ENCODE measurements at places on chromosomes 11 and 22. TPM values are rescaled to one million over a fixed set of nuclear protein-coding genes. Genes with fewer than 3 reads are reported as not detected.
A peak's percentile ranks its signal among the peaks of the same experiment; 100 is the strongest.

GRCh38 chr22:35638410-35638809 is 9.8 kb upstream of the APOL6 start:
- DNase-seq = no peak

- DNase-seq = no peak
Measured at GRCh38 chr22:21074102-21074715, 28.5 kb downstream of the LRRC74B start.

The SLC22A12 gene
- polyA plus RNA-seq = not detected

DNA sequence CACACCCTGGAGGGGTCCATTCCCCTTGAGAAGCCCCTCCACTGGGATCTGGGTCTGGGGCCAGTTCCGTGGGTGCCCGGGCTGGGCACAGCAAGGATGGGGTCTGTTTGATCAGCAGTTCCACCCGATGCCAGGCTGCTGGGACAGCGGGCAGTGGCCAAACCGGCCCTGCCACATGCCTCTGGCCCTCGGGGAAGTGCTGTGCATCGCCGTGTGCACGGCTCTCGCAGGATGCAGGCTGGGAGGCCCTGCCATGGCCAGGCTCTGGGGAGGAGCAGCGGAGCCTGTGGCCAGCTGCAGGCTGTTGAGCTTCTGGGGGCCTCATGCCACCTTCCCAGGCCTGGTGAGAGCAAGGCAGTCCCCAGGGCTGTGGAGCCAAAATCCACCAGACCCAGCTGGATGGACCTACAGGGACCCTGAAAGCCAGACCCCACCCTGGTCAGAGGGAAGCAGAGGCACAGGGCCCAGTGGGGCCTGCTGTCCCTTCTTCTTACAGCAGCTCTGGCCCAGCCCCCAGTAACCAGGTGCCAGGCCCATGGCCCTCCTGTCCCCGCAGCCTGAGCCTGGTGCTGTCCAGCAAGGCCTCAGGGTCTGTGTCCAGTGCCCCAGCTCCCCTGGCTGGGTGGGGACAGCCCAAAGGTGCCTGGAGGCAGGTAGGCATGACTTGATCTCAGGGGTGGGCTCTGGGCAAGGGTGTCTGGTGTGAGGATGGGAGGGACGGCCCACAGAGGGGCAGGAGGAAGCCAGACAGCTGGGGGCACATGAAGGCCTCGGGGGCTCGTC is 57.3 kb downstream of the WNT7B start:
- no peak for DNase-seq

- DNase-seq = no peak
Measured at GRCh38 chr11:134543241-134543640, 131.2 kb upstream of the B3GAT1 start.

- no peak for DNase-seq
Measured at GRCh38 chr22:50488886-50489285, 2.2 kb downstream of the MIOX start.

DNA sequence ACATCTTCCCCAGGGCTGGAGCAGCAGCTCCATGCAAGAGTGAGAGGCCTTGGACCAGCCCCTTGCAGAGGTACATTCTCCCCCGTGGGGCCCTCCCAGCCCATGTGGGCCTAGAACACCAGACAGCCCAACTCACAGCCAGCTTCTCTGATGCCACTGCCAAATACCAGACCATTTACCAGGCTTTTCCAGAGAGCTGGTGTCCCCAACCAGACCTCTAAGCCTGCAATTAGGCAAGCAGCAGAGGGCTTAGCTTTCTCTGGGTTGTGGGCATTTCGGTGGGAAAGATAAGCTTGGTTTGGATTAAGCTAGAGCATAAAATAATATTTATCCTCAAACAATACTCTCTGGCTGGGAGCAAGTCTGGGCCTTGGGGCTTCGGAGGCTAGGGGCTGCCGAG is 75.6 kb downstream of the TP53I11 start:
- no peak for DNase-seq

- DNase-seq = no peak
Measured at GRCh38 chr11:44645827-44646226, 80.4 kb downstream of the CD82 start.

GRCh38 chr11:34501949-34502348 is 11.6 kb downstream of the ELF5 start:
- DNase-seq = no peak

DNA sequence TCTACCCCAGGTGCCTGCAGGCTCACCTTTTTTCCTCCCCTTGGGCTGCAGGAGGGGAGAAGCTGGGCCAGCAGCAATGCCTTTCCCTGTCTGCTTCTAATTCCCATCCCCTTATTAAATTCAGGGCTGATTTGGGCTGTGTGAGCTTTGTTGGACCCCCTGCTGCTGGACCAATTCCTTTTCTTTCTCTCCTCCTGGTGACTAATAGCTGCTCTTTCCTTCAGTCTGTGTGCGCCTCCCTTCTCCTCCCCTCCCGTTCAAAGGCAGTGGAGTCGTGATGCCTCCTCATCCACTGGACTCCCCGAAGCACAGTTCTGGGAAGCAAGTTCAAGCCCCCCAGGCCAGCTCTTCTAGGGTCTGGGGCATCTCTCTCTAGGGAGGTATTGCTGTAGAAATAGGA is 567.9 kb upstream of the CADM1 start:
- DNase-seq = no peak

- DNase-seq = peak; percentile 48
Measured at GRCh38 chr11:63738720-63739360, 29.7 kb downstream of the ZFTA start.

The KCNK4 gene
- polyA plus RNA-seq = not detected

- DNase-seq = no peak
Measured at GRCh38 chr22:46725096-46725495, 13.0 kb downstream of the CERK start.

- DNase-seq = no peak
Measured at GRCh38 chr11:1508491-1508891, 21.9 kb upstream of the MOB2 start.

DNA sequence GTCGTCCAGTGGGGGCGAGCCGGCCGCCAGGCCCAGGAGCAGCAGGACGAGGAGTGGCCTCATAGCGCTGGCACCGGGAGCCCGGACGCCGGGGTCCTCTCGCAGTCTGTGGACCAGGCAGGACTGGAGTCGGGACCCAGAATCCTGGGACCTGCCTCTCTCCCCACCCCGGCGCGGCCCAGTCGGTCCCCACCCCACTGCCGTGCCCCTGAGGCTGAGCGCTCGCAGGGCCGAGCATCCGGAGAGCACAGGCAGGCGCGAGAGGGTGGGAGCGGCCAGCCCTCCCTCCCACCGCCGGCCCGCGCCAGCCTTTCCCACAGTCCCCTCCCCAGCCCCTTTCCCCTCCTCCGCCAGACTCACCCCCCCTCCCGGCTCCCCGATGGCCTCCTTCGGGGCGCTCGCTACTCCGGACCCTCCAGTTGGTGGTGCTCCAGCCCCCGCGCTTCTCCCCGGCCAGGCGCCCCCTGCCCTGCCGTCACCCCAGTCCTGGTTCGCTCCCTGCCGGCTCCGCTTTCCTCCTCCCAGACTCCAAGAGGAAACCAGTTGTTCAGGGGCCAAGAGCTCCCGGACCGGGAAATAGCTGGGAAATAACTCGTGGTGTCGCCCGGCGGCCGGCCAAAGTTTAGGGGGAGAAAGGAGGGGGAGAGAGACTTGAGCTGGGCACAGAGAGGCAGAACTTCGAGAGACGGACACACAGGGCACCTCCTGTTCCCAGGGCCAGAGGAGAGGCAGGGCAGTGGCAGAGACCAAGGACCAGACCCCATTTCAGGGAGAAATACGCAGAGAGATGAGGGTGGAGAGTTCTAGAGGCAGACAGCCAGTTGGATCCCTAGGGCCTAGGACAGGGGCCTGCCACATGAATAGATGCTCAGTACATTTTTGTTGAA is at the start of gene C1QTNF5:
C1QTNF5 (minus strand) TSS at position 549 of the 887 bp plus-strand sequence; CDS start at position 63, 486 bp downstream.
- no peak for DNase-seq

The BLID gene
- polyA plus RNA-seq = not detected

DNA sequence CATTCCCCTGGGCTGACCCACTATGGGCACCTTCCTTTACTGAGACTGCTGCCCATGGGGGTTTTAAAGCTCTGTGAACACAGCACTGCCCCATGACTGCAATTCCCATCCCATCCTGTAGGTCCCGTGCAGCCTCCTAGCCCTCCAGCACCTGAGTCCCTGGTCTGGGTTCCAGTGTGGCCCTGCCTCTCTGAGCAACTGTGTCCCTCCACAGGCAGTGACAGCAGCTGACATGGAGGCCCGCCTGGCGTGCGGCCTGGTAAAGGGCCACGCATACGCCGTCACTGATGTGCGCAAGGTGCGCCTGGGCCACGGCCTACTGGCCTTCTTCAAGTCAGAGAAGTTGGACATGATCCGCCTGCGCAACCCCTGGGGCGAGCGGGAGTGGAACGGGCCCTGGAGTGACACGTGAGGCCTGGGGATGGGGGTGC is 12.6 kb downstream of the OMP start:
- DNase-seq = no peak

The GVQW3 gene
- polyA plus RNA-seq = 1.4 TPM

The FGF4 gene
- 0.14 TPM for polyA plus RNA-seq

GRCh38 chr11:79956061-79956460 is 515.2 kb upstream of the TENM4 start:
- no peak for DNase-seq

DNA sequence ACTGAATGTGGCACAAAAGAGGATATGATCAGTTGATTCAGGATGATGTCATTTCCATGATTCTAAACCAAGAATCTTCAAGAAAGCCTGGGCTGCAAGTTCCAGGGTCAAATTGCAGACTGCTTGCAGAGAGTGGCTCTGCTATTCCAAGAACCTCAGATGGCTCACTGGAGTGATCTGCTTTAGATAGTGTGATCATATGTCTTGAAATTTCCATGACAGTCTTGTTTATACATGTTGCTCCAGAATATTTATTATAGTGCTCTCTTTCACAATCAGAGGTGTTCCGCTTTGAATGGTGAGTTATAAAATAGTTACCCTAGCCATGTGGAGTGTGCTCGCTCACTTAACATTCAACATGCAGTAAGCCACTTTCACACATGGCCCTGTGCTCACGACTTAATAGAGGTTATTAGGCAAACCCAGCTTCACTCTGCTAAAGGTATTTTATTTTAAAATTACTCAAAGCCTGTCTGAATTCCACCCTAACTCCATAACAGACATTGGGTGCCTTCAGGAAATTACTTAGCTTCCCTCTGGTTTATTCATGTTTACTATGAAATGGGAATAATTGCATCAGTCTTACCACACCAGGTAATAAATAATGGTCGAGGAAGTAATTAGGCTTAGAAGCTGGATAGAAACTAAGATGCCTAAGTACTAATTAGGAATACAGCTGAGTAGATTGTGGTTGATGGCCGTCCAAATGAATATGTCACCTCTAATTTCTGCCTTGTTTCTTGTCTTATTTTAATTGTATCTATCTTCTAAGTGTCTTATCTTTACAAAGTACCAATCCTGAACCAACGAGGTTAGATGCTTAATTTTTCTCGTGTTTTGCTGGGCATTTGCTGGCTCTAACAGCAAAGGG is 187.9 kb downstream of the ETS1 start:
- no peak for DNase-seq
